ENCODE measurements at places on chromosomes 12 and 14.

DNA sequence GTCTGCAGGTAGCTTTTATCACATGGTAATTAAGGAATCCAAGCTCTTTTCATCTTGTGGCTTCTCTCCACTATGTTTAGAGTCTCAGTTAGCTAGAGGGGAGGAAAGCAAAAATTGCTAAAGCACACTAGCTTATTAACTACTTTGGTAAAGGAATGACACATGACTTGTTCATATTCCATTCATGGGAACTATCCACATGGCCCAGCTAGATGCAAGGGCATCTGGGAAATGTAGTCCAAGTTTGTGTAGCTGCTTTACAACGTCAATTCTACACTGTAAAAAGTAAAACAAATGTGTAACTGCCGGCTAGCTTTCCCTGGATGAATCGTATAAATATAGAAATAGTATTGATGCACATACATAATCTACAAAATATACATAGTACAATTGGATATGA is 244.5 kb upstream of the LRFN5 start:
- peak; percentile 29 for DNase-seq

DNA sequence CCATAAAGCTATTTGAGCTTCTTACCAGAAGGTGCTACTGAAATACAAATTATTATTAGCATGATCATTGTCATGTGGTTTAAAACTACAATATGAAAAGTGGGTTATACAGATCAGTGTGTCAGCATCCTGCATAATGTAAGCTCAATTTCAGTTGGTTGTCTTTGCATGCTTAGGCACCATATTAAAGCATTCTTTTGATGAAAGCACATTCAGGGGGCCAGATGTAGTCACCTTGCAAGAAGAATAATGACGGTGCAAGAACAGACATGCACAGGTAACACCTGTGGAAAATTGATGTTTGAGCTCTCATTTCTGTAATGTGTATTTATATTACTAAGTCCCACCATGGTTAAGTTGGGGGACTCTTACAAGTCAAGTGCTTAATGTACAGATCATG is 123.9 kb downstream of the PAX9 start:
- no peak for DNase-seq

GRCh38 chr12:38157933-38158401 is 158.6 kb upstream of the ALG10B start:
- DNase-seq, result no peak

GRCh38 chr14:76810953-76811400 is 1.7 kb downstream of the ANGEL1 start:
- DNase-seq, result peak; percentile 68

GRCh38 chr14:24924544-24924943 is 125.4 kb downstream of the STXBP6 start:
- DNase-seq, result no peak

DNA sequence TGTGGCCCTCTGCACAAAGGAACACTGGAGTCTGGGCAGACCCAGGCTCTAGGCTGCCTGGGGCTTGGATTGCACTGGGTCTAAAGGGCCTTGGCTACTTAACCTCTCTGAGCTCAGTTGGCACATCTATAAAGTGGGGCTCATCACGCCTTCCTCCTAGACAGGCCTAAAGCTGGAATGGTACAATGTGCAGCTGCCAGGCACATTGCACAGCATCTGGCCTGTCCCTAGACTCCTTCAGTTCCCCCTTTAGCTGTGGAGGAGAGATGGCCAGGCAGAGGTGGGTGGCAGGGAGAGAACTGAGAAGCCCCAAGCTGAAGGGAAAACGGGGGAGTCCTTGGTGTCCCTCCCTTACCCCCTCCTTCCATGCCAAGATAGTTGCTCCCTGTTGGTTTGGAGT is 10.8 kb downstream of the IRF2BPL start:
- no peak for DNase-seq

- peak; percentile 72 for DNase-seq
Measured at GRCh38 chr12:76874491-76875190, 4.2 kb downstream of the CSRP2 start.
